Endodermal cell (in vitro differentiated cells): ENCODE measurements at places on chromosomes 12 and 14. TPM values are rescaled to one million over a fixed set of nuclear protein-coding genes. Genes with fewer than 3 reads are reported as not detected.
A peak's percentile ranks its signal among the peaks of the same experiment; 100 is the strongest.

The TBX3 gene
- total RNA-seq = 57.9 and 80.8 TPM in 2 replicates

The DGLUCY gene
- total RNA-seq = 28.3 and 33.9 TPM in 2 replicates

The BTG1 gene
- 29.1 and 30.4 TPM in 2 replicates for total RNA-seq

- peaks cover 5% of the 10 kb centered on the region for H3K4me1 ChIP-seq
- peak overlapping the region; percentile 42 for H3K4me3 ChIP-seq
- H3K27me3 ChIP-seq = no peaks in the 10 kb centered on the region
- H3K36me3 ChIP-seq = peaks cover 97% of the 10 kb centered on the region
- H3K27ac ChIP-seq = no peak overlapping the region
- DNase-seq = no peak
Observed at GRCh38 chr12:58894040-58894439, 26.3 kb downstream of the LRIG3 start.

- no peaks in the 10 kb centered on the region for H3K27me3 ChIP-seq
- peaks cover 43% of the 10 kb centered on the region for H3K36me3 ChIP-seq
- DNase-seq = no peak
- no peak overlapping the region for H3K27ac ChIP-seq
Observed at GRCh38 chr12:6053541-6053940, 70.9 kb downstream of the VWF start.
